ENCODE measurements at places on chromosomes 4 and X.

DNA sequence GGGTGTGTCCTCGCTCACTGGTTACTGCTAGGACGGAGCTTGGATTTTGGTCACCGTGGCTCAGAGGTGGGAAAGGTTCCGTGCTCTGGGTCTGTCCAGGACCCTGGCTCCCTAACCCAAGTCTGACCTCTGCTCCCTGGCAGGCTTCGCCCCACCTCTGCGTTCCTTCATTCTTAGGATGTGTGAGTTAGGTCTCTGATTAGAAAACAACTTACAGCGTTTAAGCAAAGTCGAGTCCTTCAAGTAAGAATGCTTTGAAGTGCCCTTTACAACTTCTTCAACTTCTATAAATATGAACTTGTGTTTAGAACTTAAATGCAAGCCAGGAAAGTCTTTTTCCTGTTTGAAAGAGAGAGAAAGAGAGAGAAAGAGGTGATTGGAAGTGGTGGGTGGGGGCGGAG is 891 bp downstream of the TLR2 start:
- no peak for DNase-seq

- DNase-seq = no peak
Measured at GRCh38 chr4:81682492-81682891, 210.8 kb upstream of the RASGEF1B start.

GRCh38 chrX:10660171-10660570 is 39.8 kb upstream of the MID1 start:
- DNase-seq = no peak

GRCh38 chrX:150902434-150903109 is 4.1 kb upstream of the CD99L2 start:
- DNase-seq = no peak

- DNase-seq = no peak
Measured at GRCh38 chr4:149711593-149712365, 103.9 kb downstream of the IQCM start.

DNA sequence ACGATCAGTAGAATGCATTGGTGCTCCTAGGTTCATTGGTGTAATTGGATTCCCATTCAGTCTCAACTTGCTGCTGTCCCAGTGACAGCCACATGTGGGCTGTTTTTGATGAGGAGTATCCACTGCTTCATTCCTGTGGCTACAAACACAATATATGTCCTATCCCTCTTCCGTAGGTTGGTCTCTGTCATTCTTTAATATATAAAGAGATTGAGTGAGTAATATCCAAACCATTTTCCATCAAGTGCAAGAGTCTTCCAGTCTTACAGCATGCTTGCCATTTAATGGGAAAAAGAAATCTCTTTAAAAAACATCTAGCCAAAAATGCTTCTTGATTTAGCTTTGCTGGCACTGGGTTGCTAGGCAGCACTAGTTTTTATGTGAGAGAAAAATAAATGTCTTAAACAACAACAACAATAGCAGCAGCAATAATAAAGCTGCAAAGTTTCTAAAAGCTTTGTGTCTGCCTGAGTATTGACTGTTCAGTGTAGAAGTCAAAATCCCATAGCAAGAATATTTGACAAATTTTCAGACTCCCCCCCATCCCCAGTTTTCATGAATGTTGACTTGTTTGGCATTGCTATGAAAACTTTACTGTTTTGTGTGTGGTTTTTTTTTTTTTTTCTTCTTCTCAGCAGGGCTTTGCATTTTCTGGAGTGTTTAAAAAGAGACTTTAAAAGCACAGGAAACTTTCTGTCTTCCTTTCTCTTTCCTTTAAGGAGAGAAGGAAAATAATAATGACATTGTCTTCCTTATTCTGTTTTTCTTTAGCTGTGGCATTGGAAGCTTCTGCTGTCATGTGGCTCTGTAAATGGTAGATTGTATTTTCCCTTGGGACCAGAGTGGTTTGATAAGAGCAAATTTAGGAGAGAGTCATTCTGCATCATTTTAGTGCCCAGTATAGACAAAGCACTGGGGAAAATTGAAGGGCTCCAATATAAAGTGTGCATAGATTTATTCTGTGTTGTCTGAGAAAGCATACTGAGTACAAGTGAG is 244.3 kb downstream of the ARHGAP10 start:
- DNase-seq = no peak

- DNase-seq = no peak
Measured at GRCh38 chrX:17412692-17413091, 37.7 kb downstream of the NHS start.

DNA sequence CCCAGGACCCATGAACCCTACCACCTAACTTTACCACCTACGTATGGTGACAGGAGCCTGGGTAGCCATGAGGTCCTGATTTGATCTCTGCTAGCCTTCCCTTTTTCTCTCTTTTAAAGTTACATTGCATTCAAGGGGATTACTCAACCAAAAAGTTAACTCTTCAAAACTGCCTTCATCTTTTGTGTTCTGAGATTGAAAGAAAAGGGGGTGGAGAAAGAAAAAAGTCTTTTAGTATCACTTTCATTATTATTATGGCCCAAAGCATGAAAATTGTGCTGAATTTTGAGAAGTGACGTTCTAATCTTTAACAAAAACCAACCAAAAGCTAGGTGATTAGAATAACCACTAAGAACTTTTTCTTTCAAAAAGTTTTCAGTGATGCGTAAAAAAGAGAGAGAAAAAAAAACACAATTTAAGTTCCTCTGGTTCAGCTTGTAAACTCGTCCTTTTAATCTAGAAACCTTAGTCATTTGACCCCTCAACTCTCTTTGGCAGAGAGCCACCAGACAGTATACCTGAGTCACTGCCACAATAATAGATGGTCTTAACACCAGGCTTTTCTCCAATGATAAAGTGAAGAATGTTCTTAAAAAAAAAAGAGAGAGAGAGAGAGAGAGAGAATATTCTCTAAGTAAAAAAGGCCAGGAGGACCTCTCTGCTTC is 347.4 kb upstream of the FGF13 start:
- no peak for DNase-seq

GRCh38 chrX:65644621-65645289 is 22.7 kb upstream of the MSN start:
- peak; percentile 19 for DNase-seq

DNA sequence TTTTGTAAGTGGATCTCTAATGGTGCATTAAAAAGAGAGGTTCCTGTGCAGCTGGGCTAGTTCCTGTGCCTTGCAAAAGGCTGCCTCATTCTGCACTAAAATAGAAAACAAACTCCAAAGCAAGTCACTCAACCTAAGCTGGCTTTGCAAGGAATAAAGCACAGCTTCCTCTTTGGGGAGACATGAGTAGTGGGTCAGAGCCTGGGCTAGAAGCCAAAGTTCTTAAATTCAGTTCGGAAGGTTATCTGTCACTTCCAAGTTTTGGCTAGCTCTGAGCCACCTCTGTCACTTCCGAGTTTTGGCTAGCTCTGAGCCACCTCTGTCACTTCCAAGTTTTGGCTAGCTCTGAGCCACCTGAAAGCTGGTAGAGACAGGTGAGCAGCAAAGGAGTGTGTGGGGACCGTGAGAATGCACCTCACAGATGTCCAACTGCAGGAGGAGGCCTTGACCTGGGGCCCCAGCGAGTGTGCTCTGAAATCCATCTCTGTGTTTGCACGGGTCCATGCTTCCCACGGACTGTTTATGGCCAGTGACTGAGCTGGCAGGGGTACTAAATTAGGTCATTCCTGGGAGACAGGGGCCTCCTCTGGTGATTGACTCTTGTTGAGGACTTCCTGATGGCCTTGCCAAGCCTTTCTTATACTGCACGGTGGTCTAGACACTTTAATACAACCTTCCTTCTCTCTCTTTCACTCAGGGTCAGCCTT is 36.4 kb upstream of the MAMLD1 start:
- DNase-seq = no peak

DNA sequence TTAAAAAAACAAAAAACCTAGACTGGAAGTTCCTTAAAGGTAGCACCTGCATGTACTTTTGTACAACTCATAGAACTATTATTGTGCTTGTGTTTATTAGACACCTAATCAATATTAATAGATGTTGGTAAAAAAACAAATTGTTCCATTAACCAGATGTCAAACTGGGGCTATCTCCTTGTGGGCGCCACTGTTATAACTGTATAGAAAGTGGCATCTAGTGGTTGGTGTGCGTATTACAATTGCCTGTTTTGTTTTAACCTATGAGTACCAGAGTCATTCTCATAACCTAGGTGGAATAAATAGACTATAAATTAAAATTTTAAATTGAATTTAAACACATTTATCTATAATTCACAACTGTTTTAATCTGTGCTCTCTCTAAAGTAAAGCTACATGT is 97.4 kb downstream of the COL4A5 start:
- no peak for DNase-seq

DNA sequence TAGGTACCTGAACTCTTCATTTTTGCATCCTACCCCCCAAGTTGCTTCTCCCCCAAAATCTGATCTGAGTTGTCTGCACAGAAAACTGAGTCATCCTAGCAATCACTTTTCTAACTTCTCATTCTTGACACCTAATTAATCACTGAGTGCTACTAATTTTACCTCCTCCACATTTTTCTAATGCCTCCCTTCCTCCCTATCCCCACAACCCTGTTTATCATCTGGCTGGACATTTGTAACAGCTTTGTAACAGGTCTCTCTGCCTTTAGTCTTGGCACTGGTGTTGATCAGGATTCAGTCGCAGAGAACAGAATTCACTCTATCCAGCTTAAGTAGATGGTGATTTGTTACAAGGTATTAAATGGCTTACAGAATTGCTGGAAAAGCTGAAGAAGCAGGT is 303.9 kb upstream of the GATB start:
- DNase-seq = no peak

DNA sequence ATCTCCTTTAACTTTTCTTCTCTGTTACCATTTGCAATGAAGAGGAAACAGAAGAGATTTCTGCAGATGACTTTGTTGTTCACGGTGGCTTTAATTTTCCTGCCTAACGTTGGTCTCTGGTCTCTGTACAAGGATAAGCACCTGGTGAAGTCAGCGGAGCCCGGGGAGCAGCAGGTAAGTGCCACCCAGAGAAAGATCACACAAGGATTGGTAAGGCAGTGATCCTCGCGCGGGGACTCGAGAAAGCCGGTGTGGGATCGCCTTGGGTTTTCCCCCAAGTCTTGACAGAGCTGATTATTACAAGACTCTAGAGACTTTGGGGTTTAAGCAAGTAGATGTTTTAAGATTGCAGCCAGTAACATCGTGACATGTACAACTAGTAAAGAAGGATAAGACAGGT is 1.3 kb downstream of the GALNTL6 start:
- no peak for DNase-seq

DNA sequence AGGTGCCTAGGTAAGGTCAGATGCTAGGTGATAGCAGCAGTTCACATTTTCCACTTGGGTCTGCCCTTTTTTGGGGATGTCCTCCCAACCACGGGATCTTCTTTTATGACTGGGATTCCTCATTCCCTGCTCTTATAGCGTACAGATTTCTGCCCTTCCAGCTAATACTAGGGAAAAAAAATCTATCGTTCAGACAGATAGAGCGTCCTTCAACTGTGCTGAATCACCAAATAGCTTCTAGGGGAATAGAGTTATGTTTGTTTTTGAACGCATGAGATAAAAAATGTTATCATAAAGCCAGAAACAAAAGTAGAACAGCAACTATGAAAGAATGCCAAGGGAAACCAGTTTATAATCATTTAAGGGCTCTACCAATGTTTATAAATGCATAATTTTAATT is 13.0 kb downstream of the RAP2C start:
- no peak for DNase-seq

DNA sequence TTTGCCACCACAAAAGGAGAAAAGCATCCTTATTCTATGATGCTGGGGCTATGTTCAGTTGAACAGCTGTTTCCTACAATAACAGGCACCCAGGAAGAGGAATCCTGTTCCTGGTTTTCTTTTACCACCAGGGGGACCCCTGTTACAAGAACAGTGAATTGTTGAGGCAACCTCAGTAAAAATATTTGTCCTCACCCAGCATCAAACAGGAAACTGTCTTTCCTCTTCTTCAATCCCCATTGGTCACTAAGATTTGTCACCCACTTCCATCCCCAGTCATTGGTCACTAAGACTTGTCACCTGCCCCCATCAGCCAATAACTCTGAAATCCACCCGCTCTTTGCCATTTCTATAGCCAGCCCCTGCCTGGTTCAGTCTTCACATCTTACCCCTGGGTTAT is 143.5 kb upstream of the GALNT7 start:
- peak; percentile 36 for DNase-seq

DNA sequence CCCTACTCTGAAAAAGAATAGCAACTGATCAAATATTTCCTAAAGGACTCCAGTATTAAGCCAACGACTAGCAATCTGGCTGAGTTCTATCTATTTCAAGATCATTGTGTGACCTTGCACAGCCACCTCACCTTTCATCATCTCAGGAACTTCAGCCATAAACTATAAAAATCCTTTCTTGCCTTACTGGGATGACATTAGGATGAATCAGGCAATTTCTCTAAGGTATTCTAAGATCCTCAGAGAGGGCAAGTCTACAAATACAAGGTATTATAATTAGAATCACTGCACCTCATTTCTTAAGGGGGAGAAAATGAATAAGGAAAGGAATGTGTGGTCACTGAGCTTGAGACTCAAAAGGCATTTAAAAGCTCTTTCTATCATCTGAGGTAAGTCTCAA is 152.6 kb downstream of the GRIA3 start:
- DNase-seq = no peak

DNA sequence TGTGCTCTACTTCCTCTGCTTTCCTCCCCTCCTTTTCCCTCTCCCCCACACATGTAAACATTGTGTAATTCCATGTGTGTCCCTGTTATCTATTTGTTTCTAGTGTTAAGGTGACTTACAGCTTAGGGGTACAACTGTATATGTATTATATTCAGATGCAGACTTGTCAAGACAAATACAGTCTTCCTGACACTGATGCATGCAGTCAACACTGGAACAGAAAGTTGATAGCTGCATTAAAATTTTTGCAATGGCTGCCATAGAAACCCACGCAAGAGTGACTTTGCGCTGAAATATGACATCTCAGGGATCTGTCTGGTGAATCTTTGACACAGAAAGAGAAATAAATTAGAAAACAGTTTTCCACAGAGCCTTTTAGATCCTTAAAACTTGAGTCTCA is 656.7 kb downstream of the IL1RAPL1 start:
- no peak for DNase-seq

DNA sequence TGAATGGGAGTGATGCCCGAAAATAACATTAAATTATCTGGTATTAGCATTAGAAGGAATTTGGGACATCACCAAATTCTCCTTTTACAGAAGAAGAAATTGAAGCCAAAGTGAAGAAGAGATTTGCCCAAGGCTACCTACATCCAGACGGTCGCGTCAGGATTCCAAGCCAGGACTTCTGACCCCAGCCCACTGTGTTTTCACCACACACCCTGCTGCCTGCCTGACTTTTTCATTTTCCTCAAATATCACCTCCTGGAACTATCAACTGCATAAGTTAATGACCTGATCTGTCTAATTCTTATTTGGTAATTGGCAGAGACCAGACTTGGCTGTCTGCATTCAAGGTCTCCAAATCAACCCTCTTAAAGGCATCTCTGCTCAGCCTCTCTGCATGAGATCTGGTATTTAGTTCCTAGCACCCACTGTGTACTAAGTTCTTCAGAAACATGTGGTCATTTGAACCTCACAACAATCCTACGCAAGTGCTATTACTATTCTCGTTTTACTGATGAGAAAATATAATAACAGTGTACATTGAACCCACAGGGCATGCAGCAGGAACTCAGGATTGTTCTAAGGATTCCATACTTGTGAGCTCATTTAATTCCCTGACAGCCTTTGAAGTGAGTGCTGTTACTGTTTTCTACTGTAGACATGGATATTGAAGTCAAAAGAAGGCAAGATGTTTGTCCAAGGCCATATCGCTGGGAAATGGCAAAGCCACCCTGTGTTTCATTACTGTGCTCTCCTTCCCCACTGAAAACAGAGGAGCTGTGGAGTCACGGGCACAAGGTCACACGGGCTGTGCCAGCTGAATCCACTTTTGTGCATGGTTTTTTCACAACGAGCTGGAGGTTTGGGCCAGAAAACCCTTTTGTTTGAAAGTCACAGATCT is 195.2 kb upstream of the C1QTNF7 start:
- no peak for DNase-seq
